Stimulated activated CD8-positive, alpha-beta memory T cell treated with anti-CD3 and anti-CD28 coated beads, Interleukin-2, amount 100 ng/mL, for 48 hours (primary cell): ENCODE measurements at places on chromosomes 1 and 21.

DNA sequence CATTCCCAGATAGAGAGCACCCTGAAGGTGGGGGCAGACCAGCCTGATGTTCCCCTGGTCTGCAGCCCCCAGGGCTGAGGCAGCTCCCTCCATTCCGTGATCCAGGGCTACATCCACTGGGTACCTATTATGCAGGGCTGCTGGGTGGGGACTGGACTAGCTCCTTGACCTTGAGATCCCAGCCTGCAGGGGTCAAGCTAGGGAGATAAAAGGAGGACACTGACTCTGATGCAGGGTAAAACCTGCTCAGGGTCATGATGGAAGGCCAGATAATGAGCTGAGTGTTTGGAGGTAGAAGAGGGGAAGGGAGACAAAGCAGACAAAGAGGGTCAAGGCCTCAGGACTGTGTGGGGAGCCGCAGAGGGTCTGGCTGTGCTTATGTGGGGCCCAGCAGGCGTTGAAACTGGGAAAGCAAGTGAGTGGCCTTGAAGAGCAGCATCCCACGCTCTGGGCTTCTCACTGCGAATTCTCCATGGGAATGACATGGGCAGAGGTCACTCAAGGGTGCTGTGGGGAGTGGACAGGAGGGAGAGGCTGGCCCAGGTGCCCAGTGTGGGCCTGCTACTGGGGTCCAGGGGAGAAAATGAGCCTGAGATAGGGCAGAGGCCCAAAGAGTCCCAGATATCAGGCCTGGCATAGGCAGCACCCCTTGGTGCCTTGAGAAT is 9.7 kb downstream of the FOXO6 start:
- no peak for DNase-seq

- no peak for DNase-seq
Observed at GRCh38 chr21:35204850-35205541, 155.9 kb upstream of the RUNX1 start.

- no peak for DNase-seq
Observed at GRCh38 chr1:112253366-112253765, 142.6 kb upstream of the CTTNBP2NL start.

- no peak for DNase-seq
Observed at GRCh38 chr1:77742011-77742555, 17.6 kb downstream of the USP33 start.

DNA sequence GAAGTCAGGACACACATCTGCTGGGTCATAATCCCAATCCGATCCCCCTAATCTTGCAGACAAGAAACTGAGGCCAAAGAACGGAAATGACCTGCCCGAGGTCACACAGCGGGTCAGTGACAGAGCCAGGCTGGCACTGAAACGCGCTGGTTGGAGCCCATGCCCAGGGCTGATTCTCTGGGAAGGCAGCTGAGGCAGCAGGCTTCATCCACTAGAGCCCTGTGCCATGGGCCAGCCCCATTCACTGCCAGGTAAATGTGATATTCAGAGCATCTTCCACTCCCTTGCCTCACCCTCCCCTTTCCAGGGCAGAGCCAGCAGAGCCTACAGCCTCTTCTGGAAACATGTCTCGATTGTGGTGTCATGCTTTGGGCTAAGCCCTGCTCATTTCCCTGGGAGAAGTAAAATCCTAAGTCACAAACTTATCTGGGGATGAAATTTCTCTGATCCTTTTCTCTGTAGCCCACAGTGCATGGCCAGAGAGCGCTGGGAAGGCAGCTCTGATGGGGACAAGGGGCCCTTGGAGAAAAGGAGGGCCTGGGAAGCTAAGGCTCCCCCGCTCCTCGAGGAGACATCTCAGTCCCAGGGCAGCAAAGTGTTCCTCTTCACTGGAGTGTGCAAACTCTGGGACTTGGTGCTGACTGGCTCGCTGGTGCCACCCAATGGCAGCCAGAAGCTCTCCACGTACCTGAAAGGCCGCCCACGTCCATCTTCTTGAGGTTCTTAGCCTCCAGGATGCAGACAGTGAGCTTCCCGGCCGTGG is 110.4 kb downstream of the SYT2 start:
- DNase-seq: peak; percentile 15

DNA sequence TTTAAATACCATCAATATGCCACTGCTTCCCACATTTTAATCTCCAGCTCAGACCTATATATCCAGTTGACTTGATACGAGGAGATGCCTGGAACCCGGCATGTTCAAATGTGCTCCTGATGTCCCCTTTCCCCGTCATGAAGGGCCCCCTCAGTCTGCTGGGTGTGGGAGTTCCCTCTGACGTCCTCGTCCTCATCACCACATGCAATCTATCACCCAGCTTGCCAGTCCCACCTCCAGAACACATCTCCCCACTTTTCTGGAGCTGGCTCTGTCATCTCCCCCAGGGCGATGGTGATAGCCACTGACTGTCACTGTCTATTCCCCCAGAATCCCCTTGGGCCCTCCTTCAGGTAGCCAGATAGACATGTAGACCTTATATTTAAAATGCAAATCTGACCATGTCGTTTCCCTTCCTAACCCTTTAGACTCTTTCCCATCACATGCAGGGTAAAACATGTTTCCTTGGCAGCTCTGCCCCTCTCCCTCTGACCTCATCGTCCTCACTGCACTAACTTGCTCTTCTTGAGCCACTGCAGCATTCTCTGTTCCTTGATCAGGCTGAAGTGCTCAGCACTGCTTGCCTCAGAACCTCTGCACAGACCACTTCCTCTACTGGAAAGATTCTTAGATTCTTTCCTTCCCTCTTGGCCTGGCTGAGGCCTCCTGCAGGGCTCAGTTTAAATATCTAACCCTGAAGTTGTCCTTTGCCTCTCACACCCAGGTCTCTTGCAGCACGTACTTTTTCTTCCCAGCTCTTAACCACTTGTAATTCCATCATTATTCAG is 7.4 kb downstream of the AZIN2 start:
- DNase-seq: no peak

DNA sequence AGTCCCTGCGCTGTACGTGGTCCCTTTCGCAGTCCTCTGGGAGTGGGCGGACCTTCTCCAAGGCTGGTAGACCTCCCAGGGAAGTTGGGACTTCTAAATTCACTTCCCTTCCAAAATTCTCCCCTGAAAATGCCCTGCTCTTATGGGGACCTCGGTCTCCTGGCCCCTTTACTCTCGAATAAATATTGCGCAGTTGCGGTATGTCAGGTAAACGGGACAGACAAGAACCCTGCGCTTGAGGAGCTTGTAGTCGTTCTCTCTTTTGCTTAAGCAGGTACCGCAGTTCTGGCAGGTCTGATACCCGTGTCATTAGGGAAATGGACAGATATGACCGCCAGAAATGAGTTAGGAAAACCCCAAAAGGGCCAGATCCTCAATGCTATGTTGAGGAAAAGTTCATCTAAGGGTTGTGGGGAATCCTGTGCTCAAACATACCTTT is 561 bp downstream of the KIF2C start:
- no peak for DNase-seq

GRCh38 chr1:203167026-203167912 is 8.4 kb downstream of the MYBPH start:
- no peak for DNase-seq

DNA sequence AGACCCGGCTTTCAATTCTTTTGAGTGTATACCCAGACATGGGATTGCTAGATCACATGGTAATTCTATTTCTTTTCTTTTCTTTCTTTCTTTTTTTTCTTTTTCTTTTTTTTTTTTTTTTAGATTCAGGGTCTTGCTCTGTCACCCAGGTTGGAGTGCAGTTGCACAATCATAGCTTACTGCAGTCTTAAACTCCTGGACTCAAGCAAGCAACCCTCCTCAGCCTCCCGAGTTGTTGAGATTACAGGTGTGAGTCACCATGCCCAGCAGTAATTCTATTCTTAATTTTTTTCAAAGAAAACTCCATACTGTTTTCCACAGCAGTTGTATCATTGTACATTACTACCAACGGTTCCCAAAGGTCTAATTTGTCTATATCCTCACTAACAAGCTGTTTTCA is 13.5 kb upstream of the RNF186 start:
- DNase-seq: no peak

DNA sequence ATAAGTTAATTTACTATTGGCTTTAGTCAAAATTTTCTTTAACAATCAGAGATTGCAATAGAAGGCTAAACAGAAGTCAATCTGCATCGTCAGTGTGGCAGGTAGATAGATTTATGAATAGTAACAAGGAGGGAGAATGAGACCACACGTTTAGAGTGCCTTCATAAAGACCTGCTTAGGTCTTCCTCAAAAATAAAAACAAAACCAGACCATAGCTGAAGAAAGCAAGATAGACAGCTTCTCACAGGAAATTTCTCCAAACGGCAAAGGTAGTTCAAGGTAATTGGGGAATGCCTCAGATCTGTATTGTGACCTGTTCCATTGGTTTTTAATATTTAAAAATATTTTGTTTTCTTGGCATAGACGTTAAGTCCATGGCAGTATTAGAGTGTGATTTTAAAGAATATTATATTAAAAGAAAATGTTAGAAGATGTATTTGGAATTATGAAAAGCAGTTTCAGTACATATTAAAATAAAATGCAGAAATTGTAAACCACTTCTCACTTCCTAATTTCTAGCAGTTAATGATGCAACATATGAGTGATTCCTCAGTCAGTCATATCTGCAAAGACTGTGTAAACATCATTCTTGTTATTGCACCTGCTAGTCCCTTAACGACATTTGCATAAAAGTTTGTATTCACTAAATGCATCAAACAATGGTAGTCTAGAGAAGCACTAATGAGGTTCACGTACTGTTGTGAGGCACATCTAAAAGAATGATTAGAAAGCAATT is 278.0 kb downstream of the HLX start:
- DNase-seq: no peak

- no peak for DNase-seq
Observed at GRCh38 chr1:160325252-160325651, 17.8 kb downstream of the COPA start.
